Osteoblast (primary cell): ENCODE measurements at places on chromosomes 2 and 18.

GRCh38 chr2:164145093-164145987 is 409.5 kb upstream of the FIGN start:
- H3K36me3 ChIP-seq, result no peaks in the 10 kb centered on the region
- H3K4me3 ChIP-seq, result peak overlapping the region; percentile 6
- H3K4me1 ChIP-seq, result peaks cover 18% of the 10 kb centered on the region
- peak; percentile 89 for DNase-seq
- H3K27ac ChIP-seq, result peak overlapping the region; percentile 52

DNA sequence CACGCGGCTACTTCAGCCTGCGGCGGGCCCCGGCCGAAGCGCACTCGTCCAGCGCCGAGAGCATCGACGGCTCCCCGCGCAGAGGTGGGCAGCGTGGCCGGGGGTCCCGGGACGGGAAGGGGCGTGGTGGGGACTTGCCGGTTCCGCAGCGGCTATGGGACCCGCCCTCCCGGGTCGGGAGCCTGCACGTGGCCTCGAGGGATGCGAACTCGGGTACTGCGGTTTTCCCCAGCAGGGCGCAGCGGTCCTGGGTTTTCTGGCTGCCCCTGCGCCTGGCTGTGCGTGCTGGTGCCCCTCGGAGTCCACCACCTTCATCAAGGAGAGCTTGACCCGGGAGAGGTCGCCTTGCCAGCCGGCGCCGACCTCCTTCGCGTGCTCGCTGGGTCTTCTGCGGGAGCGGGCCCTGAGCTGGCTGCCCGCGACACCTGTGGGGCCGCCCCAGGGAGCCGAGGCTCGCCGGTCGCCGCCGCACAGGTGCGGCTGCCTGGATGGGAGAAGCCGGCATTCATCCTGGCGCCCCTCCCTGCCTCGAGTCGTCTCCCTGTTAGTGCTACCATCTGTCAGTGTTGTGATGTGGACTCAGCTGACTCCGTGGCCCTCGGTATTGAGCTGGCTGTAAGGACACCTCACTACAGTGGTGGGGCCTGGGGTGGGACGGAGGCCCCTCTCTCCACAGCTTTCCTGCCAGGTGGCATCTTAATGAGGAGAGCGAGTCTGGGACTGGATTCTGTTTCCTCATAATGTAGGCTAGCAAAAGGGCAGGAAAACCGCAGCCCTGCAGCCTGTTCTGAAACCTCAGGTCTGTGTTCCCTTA is 177.3 kb downstream of the AGAP1 start:
- no peak overlapping the region for H3K27ac ChIP-seq
- H3K4me1 ChIP-seq, result peaks cover 17% of the 10 kb centered on the region
- peak overlapping the region; percentile 73 for H3K4me3 ChIP-seq
- no peaks in the 10 kb centered on the region for H3K27me3 ChIP-seq
- DNase-seq, result peak; percentile 73

DNA sequence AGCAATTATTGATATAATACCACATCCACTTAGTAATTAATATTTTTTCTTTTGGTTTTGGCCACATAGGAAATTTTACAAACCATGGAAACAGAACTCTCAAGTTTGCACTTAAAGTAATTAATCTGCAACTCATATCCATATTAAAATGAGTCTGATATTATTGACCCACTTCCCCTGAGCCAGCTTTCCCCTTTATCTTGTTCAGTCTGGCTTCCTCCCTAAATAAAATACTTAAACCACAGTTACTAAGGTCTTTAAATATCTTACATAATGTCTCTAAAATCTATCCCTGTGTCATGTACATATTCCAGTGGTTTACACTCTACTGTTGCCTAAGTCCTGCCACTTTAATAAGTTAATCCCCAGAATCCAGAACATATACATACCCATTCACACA is 564.9 kb upstream of the FSHR start:
- DNase-seq, result no peak
- H3K4me3 ChIP-seq, result no peak overlapping the region
- H3K27me3 ChIP-seq, result no peaks in the 10 kb centered on the region
- H3K36me3 ChIP-seq, result no peaks in the 10 kb centered on the region
- H3K4me1 ChIP-seq, result no peaks in the 10 kb centered on the region

DNA sequence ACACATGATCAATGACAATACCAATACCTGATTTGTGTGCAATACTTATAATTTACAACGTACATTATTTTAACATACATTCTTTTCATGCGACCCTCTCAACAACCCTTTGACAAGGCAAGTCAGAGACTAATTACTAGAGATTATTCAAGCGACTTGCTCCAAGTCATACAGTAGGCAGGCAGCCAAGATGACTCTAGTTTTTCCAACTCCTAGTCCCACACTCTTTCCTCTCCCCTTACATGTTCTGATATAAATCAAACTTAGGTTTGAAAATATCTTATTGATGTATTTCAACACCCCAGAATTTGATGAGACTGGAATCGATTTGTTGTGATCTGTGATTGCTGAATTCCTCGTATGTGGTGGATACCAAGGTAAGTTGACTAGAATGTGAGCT is 8.0 kb upstream of the CYP27C1 start:
- DNase-seq, result peak; percentile 68
- H3K27ac ChIP-seq, result no peak overlapping the region
- H3K4me1 ChIP-seq, result peaks cover 25% of the 10 kb centered on the region
- no peaks in the 10 kb centered on the region for H3K27me3 ChIP-seq
- no peaks in the 10 kb centered on the region for H3K36me3 ChIP-seq

GRCh38 chr2:26941486-26941885 is 29.0 kb upstream of the MAPRE3 start:
- peaks cover 2% of the 10 kb centered on the region for H3K27me3 ChIP-seq
- H3K4me3 ChIP-seq, result no peak overlapping the region
- H3K36me3 ChIP-seq, result no peaks in the 10 kb centered on the region
- no peak overlapping the region for H3K27ac ChIP-seq
- DNase-seq, result no peak
- no peaks in the 10 kb centered on the region for H3K4me1 ChIP-seq

GRCh38 chr2:43524177-43524965 is 71.5 kb downstream of the THADA start:
- H3K4me3 ChIP-seq, result no peak overlapping the region
- peaks cover 13% of the 10 kb centered on the region for H3K36me3 ChIP-seq
- H3K27me3 ChIP-seq, result no peaks in the 10 kb centered on the region
- H3K4me1 ChIP-seq, result peaks cover 10% of the 10 kb centered on the region
- H3K27ac ChIP-seq, result no peak overlapping the region

DNA sequence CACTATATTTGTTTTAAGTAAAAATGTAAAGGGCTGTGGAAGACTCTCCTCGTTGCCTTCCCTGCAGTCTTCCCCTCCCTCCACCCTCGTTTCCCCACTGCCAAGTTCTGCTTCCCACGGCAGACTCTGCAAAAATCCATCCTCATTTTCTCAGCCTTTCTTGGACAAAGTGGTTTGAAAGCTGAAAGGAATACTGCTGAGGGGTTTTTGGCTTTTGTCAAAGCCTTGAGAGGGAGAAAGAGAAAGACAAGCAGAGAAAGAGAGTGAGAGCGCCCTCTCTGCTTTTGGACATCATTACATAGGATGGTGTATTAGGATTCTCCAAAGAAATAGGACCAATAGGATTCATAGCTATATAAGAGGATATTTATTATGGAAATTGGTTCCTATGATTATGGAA is 455.9 kb upstream of the SOX11 start:
- no peak overlapping the region for H3K27ac ChIP-seq
- no peaks in the 10 kb centered on the region for H3K27me3 ChIP-seq
- H3K4me3 ChIP-seq, result no peak overlapping the region
- no peak for DNase-seq
- H3K36me3 ChIP-seq, result no peaks in the 10 kb centered on the region

GRCh38 chr18:78780719-78781600 is 198.7 kb upstream of the SALL3 start:
- H3K4me1 ChIP-seq, result no peaks in the 10 kb centered on the region
- no peaks in the 10 kb centered on the region for H3K27me3 ChIP-seq
- H3K36me3 ChIP-seq, result no peaks in the 10 kb centered on the region
- DNase-seq, result peak; percentile 53

GRCh38 chr2:157170299-157170698 is 87.2 kb upstream of the GALNT5 start:
- no peak overlapping the region for H3K4me3 ChIP-seq
- H3K27ac ChIP-seq, result no peak overlapping the region
- H3K36me3 ChIP-seq, result no peaks in the 10 kb centered on the region

DNA sequence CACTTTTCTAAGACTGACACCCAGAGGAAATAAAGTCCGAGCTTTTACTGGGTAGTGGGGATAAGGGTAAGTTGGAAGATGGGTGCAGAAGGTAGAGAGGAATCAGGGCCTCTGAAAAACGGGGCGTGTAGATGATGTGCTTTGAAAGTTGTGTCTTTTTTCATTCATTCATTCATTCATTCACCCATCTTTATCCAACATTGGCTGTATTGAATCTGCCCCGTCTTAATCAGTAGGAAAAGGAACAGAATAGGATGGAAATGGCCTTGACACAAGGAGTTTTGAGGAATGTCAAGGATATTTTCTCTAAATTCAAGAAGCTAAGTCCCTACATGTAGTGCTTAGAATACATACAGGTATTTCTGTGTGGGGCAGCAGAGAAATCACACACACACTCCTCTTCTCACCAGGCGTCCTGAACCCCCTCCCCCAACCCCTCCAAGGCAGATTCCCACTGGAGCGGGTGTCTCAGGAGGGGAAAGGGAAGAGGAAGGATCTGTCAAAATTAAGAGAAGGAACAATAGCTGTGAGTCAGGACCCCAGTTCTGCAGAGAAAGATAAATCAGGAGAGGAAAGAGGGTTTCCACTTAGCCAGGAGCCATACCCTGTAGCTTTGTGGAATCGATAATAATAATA is 13.9 kb downstream of the DYSF start:
- no peak for DNase-seq
- peaks cover 47% of the 10 kb centered on the region for H3K27me3 ChIP-seq

- no peaks in the 10 kb centered on the region for H3K36me3 ChIP-seq
- no peaks in the 10 kb centered on the region for H3K27me3 ChIP-seq
- no peak overlapping the region for H3K27ac ChIP-seq
- peaks cover 7% of the 10 kb centered on the region for H3K4me1 ChIP-seq
- H3K4me3 ChIP-seq, result no peak overlapping the region
- peak; percentile 81 for DNase-seq
These were observed 92.3 kb downstream of the B3GNT2 start for GRCh38 chr2:62287899-62288880.

- H3K36me3 ChIP-seq, result no peaks in the 10 kb centered on the region
- no peak overlapping the region for H3K4me3 ChIP-seq
- H3K27me3 ChIP-seq, result no peaks in the 10 kb centered on the region
- H3K27ac ChIP-seq, result no peak overlapping the region
These were observed 297.3 kb upstream of the MEIS1 start for GRCh38 chr2:66137606-66138130.

DNA sequence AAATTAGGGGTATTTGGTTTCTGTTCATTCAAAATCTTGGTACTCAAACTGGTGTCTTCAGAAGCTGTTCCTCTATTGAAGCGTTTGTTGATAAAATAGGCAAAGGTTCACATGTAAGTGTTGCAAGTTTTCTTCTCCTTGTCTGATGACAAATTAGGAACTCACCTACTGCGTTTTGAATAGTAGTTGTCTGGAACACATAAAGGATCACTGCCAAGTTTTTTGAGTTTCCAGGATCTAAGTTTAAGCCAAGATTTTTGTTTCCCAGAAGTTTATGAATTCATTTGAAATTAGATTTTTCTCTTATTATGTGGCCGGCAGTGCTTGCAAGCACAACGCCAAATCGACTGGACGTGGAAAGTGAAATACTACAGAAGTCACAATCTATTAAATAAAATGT is 85.4 kb downstream of the ARHGEF33 start:
- H3K4me1 ChIP-seq, result no peaks in the 10 kb centered on the region
- H3K27me3 ChIP-seq, result no peaks in the 10 kb centered on the region
- H3K4me3 ChIP-seq, result no peak overlapping the region
- no peak for DNase-seq
- no peaks in the 10 kb centered on the region for H3K36me3 ChIP-seq

- H3K27me3 ChIP-seq, result no peaks in the 10 kb centered on the region
- no peak for DNase-seq
- H3K4me3 ChIP-seq, result no peak overlapping the region
- H3K27ac ChIP-seq, result no peak overlapping the region
- H3K36me3 ChIP-seq, result no peaks in the 10 kb centered on the region
These were observed 253.2 kb upstream of the COL3A1 start for GRCh38 chr2:188720811-188721605.

DNA sequence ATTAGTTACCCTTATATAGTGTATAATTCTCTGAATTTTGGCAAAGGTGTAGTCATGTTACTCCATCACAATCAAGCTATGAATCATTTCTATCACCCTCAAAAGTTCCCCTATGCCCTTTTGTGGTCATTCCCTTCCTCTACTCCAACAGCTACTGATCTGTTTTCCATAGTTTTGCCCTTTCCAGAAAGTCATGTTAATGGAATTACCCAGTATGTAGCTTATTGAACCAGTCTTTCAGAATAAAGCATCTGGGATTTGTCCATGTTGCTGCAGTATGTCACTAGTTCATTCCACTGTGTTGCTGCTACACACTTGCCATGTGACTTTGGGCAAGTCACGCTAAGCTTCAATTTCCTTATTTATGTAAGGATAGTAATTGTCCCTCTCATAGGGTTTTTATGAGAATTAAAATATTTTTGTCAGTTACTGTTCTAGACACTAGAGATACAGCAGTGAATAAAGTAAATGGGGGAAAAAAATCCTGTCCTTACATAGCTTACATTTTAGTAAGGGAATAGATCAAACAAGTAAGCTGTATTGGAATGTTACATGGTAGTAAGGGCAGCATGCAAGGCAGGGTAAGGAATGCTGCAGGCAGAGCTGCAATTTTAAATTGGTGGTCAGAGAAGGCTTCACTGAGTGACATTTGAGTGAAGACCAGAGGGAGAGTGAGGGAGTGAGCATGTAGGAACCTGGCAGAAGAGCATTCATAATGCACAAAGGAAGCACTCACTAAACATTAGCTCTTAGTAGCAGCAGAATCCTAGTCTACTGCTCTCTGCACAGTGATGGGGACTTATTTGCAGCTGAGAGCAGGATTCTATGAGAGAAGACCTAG is 80.3 kb upstream of the TSPYL6 start:
- DNase-seq, result peak; percentile 74
- peaks cover 29% of the 10 kb centered on the region for H3K4me1 ChIP-seq
- H3K4me3 ChIP-seq, result no peak overlapping the region

DNA sequence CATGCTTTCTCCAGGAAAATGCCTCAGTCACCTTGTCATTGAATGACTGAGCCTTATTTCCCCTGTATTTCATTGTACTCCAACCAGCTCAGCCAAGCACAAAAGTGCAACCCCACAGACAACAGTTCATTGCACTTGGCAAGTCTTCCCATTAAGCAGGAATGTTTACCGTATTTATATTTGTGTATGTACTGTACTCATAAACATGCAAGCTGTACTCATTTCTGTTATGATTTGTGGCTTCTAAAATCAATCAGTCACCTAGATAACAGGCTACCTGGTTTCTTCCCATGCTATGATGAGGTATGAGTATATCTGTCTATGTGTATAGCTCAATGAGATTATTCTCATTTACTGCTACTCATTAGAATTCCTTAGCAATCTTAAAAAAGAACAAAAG is 505.5 kb upstream of the FAM98A start:
- no peak for DNase-seq
- peak overlapping the region; percentile 72 for H3K27ac ChIP-seq
- H3K4me3 ChIP-seq, result peak overlapping the region; percentile 41
- H3K36me3 ChIP-seq, result no peaks in the 10 kb centered on the region
- H3K27me3 ChIP-seq, result no peaks in the 10 kb centered on the region
- H3K4me1 ChIP-seq, result peaks cover 12% of the 10 kb centered on the region
